ENCODE measurements at places on chromosomes 1 and 21.

- no peak for DNase-seq
Observed at GRCh38 chr1:64480999-64481772, 11.3 kb downstream of the CACHD1 start.

DNA sequence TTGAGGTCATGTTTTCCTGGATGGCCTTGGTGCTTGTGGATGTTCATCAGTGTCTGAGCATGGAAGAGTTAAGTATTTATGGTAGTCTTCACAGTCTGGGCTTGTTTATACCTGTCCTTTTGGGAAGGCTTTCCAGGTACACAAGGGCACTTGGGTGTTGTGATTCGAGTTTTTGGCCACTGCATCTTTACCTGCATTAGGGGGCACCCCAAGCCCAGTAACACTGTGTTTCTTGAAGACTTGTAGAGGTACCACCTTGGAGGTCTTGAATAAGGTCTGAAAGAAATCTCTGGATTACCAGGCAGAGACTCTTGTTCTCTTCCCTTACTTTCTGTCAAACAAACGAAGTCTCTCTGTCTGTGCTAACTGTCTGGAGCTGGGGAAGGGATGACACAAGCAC is 34.4 kb upstream of the ROR1 start:
- DNase-seq: no peak

DNA sequence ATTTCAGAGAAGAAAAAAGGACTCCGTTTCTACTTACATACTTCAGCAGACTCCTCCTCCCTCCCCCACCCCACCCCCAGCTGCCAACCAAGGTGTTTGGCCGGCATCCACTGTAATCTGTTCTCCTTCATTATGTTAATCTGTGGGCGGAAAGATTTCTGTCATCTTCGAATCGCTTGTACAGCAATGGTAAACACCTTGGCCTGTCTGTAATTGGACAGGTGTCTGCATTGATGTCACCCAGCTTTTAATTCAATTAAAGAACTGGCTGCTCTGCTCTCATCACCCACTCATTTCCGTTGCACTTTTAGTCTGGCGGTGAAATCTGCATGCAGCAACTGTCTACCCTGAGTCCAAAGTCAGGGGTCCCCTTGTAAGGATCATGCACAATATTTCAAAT is 368.6 kb downstream of the USH2A start:
- no peak for DNase-seq

- DNase-seq: peak; percentile 71
Observed at GRCh38 chr1:205284420-205285144, 37.0 kb downstream of the NUAK2 start.

DNA sequence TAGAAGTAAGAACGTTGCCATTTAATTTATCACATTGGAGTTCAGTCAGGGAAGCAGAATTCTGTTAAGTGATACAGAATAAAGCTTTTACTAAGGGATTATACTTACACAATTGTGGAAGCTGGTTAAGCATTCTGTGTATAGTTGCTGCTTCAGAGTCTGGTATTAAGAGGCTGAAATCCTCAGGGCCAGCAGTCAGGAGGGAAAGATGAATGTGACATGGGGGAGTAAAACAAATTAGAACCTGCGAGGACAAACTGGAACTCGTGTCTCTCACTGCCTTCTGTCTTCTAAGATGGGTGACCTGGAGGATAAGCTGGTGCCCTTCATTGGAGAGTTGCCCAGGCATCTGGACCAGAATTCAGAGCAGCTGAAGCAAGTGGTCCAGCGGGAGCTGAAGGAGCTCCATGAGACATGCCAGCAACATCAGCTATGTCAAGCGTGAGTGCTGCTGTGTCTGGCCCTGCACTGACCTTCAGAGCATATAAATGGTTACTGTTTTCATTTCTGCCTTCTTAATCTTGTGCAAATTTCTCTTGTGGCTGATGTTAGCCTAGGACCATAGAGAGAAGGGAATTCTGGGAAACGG is 23.0 kb downstream of the MARK1 start:
- DNase-seq: no peak

GRCh38 chr1:2121101-2121691 is 71.0 kb downstream of the PRKCZ start:
- DNase-seq: no peak

GRCh38 chr21:41497008-41497407 is 10.9 kb downstream of the TMPRSS2 start:
- no peak for DNase-seq

DNA sequence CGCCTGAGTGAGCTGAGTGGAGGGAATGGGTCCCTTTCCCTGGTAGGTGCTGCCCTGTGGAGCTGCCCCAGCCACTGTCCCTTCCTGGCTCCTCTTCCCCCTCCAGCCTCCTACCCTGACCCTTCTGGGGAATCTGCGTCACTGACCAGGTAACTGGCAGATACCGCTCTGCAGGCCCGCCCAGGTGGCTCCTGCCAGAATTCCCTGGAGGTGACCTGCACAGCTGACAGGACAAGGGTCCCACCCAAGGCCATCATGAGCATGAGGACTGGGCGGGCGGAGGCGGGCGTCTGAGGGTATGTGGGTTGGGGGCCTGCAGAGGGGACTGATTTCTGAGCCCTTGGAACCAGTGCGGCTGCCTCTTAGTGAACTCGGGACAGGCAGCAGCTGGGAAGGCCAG is 32.5 kb downstream of the DHRS3 start:
- no peak for DNase-seq

DNA sequence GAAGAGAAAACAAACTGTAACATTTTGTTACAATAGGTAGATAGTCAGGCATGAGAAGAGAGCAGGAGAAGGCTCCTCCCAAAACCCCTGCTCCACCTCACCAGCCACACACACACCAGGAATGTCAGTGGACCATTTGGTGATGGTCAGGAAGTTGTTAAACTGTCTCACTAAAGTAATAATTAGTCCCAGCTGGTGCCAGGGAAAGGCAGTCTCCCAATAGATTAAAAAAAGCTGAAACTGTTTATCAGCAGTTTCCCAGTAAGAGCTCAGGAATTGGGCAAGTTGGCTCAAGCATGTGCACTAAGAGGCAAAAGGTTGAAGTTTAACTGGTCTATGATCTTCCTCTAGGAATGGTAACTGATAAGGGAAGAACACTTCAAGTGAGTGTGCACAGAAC is 249.6 kb downstream of the COL11A1 start:
- no peak for DNase-seq

DNA sequence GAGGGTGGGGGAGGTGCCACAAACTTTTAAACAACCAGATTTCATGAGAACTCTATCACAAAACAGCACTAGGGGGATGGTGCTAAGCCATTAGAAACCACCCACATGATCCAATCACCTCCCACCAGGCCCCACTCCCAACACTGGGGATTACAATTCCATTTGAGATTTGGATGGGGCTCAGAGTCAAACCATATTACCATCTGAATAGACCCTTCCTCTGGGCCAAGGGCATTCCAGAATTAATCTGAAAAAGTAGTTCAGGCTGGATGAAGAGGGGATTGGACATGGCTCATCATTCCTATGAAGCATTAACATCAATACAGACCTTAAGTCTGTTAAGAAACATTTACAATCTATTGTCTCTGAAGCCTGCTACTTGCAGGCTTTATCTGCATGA is 149.9 kb upstream of the DNAH14 start:
- no peak for DNase-seq

GRCh38 chr1:77382366-77382765 is 100.5 kb downstream of the AK5 start:
- DNase-seq: no peak

DNA sequence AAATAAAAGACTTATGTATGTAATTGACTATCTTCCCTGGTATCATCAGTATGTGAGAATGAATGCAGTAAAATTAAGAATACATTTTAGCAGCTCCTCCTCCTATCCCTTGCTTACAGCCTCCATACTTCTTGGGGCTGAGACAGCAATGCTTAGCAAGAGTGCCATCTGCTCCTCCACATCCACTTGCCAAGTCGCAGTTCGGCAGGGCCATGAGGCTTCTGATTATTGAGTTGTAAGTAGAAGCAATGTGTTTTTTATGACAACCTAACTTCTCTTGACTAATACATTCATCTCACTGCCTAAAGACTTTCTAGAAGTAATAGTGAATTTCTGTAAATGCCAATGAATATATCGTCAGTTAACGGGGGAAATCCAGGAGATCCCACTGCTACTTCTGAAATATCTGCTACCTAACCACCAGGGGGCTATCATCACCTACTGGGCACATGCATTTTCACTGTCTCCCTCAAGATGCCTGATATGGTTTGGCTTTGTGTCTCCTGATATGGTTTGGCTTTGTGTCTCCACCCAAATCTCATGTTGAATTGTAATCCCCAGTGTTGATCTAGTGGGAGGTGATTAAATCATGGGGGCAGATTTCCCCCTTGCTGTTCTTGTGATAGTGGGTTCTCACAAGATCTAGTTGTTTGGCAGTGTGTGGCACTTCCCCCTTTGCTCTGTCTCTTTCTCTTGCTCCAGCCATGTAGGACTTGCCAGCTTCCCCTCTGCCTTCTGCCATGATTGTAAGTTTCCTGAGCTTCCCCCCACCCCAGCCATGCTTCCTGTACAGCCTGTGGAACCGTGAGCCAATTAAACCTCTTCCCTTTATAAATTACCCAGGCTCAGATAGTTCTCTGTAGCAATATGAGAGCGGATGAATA is 59.6 kb downstream of the EXTL2 start:
- no peak for DNase-seq

GRCh38 chr1:3236361-3236760 is 167.4 kb downstream of the PRDM16 start:
- no peak for DNase-seq

GRCh38 chr1:36625253-36625934 is 142.7 kb upstream of the CSF3R start:
- no peak for DNase-seq

GRCh38 chr1:215185067-215185620 is 102.6 kb downstream of the KCNK2 start:
- DNase-seq: no peak

DNA sequence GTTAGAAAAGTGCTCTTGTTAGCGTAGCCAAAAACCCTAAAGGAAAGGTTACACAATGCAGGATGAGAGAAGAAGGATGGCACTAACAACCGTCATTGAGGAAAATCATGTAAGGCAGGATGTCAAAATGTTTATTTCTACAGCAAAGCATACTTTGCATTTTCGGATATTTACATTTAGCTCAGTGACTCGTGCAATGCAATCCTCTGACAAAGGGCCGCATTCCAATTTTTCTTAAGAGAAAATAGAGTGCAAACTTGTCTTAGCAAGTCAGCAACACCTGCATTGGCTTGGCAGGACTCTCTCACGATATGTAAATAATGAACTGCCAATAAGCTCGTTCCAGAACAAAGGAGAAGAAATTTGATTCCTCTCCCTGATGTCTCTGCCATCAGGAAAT is 33.3 kb downstream of the TIAM1 start:
- no peak for DNase-seq

GRCh38 chr1:52629325-52629643 is 3.7 kb upstream of the SHISAL2A start:
- no peak for DNase-seq

DNA sequence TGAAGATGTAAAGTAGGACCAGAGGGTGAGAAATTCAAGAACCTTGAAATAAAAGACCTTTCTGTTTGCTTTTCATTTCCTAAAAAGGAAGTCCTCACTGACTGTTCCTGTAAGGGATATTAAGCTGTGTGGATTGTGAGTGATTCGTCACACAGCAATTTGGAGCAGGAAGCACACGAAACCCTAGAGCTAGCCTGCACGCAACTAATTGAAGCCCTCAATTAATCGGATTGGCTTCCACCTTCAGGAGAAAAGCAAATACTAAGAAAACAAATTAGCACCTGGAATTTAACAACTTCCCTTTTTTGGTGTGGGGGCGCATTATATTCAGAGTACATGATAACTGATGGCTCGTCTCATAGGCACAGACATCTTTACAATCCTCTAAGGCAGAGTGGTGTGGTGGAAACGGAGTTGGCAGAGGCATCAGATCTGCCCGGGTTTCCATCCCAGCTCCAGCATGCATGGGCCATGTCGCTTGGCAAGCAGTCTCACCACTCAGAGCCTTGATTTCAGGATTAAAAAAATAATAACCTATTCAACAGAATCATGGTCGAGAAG is 95.2 kb downstream of the KCNJ15 start:
- no peak for DNase-seq

- DNase-seq: no peak
Observed at GRCh38 chr1:237814319-237814924, 76.3 kb downstream of the ZP4 start.

GRCh38 chr1:240192851-240193250 is 101.2 kb downstream of the FMN2 start:
- DNase-seq: no peak

GRCh38 chr1:244067893-244068292 is 16.8 kb downstream of the ZBTB18 start:
- DNase-seq: no peak

- DNase-seq: no peak
Observed at GRCh38 chr21:38196036-38196435, 60.8 kb upstream of the KCNJ15 start.

DNA sequence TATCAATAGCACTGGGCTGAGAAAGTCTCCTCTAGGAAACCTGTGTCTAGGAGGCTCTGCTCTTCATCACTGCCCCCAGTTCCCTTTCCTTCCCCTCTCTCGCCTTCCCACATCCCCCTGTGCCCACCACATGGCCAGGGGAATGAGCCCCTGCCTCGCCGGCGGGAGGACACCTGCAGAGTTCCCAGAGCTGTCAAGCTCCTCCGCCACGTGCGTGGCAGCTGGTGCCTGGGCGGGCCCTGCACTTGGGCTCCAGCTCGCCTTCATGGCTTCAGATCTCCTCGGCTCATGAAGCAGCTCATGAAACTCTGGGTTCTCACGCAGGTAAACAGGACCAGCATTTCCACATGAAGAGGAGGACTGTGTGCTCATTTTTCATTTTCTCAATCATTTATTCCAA is 62.8 kb downstream of the SIM2 start:
- DNase-seq: no peak

GRCh38 chr1:159990005-159990404 is 36.0 kb upstream of the SLAMF9 start:
- no peak for DNase-seq

- no peak for DNase-seq
Observed at GRCh38 chr1:248686815-248687214, 15.8 kb downstream of the OR14I1 start.

DNA sequence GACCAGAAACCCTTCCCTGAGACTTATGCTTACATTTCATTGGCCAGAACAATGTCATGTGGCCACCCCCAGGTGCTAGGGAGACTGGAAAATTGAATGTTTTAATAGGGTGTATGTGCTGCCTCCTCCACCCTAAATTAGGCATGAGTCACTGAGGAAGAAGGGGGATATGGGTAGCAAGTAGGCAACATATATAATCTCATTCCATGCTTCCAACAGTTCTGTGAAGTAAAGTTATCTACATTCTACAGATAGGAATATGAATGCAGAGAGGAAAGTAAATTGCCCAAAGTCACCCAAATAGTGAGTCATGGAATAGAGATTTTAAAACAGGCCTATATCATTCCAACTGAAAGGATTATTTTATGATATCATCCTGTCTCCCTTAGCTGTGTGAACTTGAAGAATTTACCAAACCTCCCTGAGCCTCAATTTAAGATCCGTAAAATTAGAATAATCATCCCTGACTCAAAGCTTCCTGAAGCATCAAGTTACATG is 168.6 kb upstream of the FGGY start:
- no peak for DNase-seq

DNA sequence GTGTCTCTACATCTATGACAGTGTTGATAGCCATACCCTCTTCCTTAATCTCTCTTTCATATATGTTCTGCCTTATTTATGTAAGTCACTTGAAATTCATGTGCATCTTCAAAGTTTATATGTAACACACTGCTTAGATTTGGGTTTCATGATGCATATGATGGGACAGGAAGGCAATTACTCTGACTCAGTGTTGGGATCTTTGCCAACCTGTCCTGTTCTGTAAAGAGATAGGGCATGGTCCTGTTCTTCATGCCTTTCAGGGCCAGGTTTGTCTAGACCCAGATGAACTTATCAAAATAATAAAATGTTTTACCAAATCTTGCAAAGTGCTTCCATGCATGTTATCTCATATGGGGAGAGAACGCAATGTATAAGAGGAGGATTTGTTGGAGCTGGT is 69.5 kb downstream of the TMPRSS15 start:
- no peak for DNase-seq

Data from activated T-cell treated with anti-CD3 and anti-CD28 coated beads for 48 hours (primary cell).